ENCODE measurements at places on chromosomes 7 and 10.

- DNase-seq, result peak; percentile 7
These were observed 205.3 kb downstream of the HTR7 start for GRCh38 chr10:90652519-90652918.

- peak; percentile 14 for DNase-seq
These were observed 81.1 kb downstream of the PLPP4 start for GRCh38 chr10:120538091-120538490.

GRCh38 chr7:151844071-151844824, 32.7 kb downstream of the PRKAG2 start:
- no peak for DNase-seq

GRCh38 chr7:46494028-46494427, 573.0 kb upstream of the IGFBP3 start:
- no peak for DNase-seq

DNA sequence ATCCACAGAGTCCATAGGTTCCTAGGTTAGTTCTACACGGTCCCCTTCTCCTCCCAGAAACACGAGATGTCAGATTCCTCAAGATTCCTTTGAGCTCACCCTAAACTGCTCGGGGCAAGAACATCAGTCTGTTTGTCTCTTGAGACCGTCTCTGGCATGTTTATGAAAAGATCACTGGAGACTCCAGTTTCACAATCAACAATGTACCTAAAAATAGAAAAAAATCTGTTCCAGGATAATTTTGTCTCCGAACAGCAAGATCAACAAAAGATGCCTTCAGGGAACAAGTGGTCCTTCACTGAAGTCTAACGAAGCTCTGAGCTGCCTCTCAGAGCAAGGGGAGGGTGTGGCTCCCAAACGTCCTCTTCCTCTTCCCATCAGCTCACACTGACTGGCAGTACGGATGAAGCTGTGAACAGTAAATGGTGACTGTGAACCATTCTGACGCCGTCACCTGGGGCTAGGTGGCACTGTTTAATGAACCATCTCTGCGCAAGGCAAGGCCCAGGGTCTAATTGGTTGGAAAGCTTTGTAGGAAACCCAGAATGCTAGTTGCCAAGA, 156.2 kb upstream of the LYZL1 start:
- DNase-seq, result peak; percentile 15

All from pons (tissue), 1 donor.